CD4-positive, alpha-beta T cell treated with Interferon gamma for 1 hour (primary cell): ENCODE measurements at places on chromosomes 3 and 15.

DNA sequence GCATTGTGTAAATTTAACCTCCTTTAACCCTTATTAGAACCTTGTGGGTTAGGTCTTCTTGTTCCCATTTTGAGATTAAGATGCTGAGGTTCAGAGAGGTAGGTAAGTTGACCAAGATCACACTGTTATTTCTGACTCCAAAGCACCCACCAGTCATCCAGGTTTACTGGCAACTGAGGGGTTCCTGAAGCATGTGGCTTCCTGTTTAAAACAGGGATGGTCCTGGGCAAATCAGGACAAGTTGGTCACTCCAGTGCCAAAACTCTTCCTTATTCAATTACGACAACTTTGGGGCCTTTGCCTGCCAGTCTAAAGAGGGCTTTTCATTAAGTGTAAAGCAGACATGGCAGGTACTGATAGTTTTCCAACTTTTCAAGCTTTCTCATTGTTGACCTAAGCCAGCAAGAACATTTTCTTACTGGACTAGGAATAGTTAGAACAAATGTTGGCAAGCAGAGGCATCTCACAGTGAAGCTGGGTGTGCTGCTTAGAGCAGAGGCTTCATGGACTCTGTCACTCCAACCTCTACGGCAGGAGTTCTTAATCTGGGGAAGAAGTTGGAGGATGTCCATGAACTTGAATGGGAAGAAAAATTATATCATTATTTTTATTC is 149.4 kb upstream of the ADAMTS9 start:
- DNase-seq, result no peak

- DNase-seq, result no peak
Observed at GRCh38 chr3:60708191-60708975, 542.9 kb downstream of the FHIT start.

DNA sequence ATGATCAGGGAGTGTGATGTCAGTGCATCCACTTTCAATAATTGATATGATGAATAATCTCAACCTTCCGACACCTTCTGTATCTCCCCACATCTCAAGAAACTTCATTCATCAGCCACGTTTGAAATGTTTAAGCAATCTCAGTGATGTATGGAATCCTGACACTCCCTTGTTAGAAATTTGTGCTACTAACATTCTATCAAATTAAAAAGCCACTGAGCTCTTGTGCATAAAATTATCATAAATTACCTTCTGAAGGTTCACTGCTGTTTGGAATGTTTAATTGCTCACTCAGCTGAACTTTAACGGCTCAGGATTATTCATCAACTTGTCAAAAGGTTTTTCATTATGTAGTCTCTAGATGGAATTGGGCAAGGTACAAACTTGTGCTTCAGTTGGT is 108.4 kb upstream of the DPH6 start:
- DNase-seq, result no peak

DNA sequence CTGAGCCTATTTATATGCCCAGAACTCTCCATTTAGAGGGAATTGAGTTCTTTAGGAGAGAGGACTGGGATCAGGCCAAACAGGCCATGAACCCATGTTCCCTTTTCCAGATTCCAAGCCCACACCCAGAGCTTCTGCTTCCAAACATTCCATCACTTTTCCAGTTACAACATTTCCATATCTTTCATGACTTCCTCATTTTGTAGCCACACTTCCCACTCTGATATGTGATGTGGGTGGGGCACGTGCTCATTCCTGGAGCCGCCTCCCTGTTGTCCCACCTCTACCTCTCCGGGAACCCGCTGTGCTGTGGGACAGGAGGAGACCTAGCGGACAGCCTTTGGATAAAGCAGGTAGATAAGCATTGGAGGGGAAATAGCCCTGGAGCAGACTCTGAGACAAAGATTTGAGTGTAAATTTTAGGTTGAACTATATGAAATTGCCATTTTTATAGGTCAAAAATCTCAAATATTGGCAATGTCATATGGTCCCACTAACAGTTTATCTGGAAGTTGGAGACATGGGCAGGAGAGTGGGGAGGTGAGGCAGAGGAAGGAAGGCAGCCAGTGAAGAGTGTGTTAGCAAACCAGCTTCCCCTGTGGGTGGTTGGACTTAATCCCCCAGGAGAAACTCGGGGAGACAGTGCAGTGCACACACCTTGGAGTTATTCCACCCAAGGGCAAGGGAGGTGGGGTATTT is 31.8 kb downstream of the CYP8B1 start:
- DNase-seq, result no peak

DNA sequence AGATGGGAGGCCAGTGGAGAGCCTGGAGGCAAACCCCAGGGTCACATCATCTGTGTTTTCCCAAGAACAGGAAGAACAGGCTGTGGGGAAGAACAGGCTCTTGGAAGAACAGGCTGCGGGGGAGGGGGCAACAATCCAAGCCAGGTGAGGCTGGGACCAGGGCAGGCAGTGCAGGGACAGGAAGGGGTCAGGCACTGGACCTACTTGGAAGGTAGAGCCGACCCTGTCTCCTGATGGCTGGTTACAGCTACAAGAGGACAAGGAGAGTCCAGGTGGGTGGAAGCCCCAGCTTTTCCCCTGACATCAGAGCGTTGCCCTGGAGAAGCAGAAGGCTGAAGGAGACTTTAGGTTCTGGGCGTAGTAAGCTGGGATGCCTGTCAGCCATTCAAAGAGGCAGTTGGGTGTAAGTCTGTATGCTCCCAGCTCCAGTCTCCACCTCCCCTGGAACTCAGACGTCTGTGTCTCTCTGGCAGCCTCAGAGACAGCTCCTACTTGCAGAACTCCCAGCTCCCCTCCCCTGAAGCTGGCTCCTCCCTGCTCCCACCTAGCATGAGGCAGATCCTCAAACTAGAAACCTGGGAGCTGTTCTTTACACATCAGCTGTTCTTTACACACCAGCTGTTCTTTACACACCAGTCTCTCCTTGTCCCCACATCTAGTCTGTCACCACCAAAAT is 130.9 kb downstream of the DNAJB8 start:
- no peak for DNase-seq
